ENCODE measurements at places on chromosomes 4 and X. TPM values are rescaled to one million over a fixed set of nuclear protein-coding genes. Genes with fewer than 3 reads are reported as not detected.

- H3K27ac ChIP-seq = no peak overlapping the region
- no peaks in the 10 kb centered on the region for H3K4me1 ChIP-seq
- H3K27me3 ChIP-seq = no peaks in the 10 kb centered on the region
- no peak overlapping the region for H3K4me3 ChIP-seq
These were observed 228.8 kb downstream of the THOC2 start for GRCh38 chrX:123504047-123504446.

GRCh38 chrX:54495814-54496516 lies at the start of gene FGD1:
Gene FGD1 (minus strand): TSS chrX:54496234. CDS start chrX:54495432, 802 bp downstream.
- no peaks in the 10 kb centered on the region for H3K36me3 ChIP-seq
- no peaks in the 10 kb centered on the region for H3K27me3 ChIP-seq
- no peak within 1 kb of the TSS for H3K27ac ChIP-seq

DNA sequence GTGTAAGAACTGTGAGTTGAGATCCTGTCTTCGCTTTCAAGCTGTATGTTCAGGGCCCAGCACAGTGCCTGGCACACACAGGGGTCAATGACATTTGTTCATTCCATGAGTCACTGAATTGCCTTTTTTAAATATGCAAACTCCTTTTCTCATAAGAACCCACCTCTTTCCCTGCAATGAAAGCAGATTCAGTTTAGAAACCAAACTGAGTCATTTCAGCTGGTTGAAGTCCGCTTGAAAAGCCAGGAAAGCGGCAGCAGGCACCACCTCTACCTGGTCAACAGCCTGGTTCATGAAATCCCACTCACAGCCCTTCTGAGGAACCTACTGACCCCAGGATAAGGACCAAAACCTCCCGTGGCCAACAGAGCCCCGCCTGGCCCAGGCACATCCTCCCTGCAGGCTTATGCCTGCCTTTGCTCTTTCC lies 4.5 kb upstream of the C1QTNF7 start:
- H3K27me3 ChIP-seq = no peaks in the 10 kb centered on the region
- H3K27ac ChIP-seq = no peak overlapping the region
- DNase-seq = no peak
- H3K36me3 ChIP-seq = no peaks in the 10 kb centered on the region

GRCh38 chr4:22670956-22671355 lies 21.8 kb upstream of the GBA3 start:
- no peaks in the 10 kb centered on the region for H3K36me3 ChIP-seq
- H3K27ac ChIP-seq = no peak overlapping the region
- H3K4me1 ChIP-seq = peaks cover 16% of the 10 kb centered on the region
- no peak for DNase-seq

DNA sequence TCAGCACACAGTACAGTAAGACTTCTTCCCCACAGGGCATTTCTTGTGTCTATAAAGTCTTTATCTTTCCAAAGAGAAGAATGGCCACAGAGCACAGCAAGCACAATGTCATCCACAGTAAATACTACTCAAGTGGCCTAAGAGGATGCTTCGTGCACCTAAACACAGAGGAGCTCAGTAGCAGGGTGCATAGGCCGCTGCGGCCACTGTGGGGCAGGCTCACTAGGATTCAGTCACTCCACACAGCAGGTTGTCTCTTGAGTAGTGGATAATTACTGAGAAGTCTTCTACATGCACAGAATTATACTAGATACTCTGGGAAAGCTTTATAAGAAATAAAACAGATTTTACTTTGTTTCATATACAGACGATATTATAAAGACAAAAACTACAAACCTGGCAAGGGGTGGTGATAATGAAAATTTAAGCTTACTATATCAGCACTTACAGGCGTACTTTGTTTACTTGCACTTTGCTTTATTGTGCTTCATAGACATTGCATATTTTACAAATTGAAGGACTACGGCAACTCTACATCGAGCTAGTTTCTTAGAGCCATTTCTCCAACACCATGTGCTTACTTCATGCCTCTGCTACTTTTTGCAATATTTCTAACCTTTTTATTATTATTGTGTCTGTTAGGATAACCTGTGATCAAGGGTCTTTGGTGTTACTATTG lies 78.5 kb downstream of the PRDM5 start:
- no peak for DNase-seq
- no peaks in the 10 kb centered on the region for H3K27me3 ChIP-seq
- H3K36me3 ChIP-seq = no peaks in the 10 kb centered on the region
- no peak overlapping the region for H3K27ac ChIP-seq

DNA sequence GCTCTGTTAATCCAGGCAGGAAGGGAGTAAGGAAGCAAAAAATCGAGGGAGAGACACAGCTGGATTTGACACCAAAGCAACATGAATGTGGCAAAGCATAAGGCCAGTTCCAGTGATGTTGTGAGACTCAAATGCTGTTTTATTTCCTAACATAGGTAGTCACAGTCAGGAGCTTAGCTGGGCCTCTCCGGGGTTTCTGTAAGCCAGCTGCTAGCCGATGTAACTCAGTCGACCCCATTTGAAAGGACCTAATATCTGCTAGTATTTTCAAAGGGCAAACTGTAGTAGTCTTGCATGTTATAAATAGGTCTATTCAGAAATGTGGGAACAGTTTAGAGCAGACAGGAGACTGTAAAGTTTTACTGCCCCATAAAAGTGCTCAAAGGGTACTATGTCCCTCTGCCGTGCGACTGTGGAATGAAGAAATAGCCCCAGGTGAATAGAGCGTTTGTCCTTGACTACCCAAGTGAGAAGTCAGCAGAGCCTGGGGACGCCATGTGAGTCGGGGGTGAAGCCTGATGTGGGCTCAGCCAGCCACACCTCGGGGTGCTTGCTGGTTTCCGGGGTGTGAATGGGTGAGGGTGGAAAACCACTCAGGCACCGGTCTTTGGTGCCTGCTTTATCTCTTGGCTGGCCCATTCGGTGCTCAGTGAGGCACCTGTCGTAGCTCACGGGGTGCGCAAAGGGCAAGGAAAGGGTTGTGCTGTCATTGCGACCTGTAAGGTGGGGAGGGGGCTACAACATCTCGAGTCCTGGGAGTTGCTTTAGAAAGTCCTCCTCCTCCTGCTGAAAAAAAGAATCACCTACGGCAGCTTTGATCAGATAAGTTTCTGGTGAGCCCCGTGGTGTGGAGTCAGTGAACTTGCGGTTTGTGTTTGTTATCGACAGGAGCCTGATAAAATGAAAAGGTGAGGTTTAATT lies 745 bp downstream of the TRIM2 start:
- peaks cover 8% of the 10 kb centered on the region for H3K4me1 ChIP-seq
- H3K36me3 ChIP-seq = no peaks in the 10 kb centered on the region
- H3K4me3 ChIP-seq = no peak overlapping the region
- H3K27ac ChIP-seq = no peak overlapping the region
- peaks cover 3% of the 10 kb centered on the region for H3K27me3 ChIP-seq

GRCh38 chr4:132299841-132300240 lies 849.3 kb upstream of the PCDH10 start:
- no peaks in the 10 kb centered on the region for H3K27me3 ChIP-seq
- no peaks in the 10 kb centered on the region for H3K36me3 ChIP-seq
- H3K4me3 ChIP-seq = no peak overlapping the region
- no peaks in the 10 kb centered on the region for H3K4me1 ChIP-seq

DNA sequence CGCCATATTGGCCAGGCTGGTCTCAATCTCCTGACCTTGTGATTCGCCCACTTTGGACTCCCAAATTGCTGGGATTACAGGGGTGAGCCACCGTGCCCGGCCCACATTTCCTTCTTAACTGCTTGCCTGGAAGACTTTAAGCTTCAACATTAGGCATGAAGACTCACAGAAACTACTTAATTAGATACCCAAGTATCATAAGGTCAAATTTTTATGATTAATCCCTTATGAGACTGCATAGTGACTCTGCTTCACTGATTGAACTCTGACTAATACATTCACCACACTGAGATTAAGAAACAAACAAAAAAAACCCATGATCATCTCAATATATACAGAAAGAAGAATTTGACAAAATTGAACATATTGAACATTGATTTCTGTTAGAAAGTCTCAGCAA lies 87.4 kb upstream of the KCTD8 start:
- H3K27ac ChIP-seq = no peak overlapping the region
- H3K27me3 ChIP-seq = no peaks in the 10 kb centered on the region
- no peaks in the 10 kb centered on the region for H3K36me3 ChIP-seq
- no peak for DNase-seq

- H3K4me3 ChIP-seq = no peak overlapping the region
- no peak for DNase-seq
- no peaks in the 10 kb centered on the region for H3K4me1 ChIP-seq
- H3K27ac ChIP-seq = no peak overlapping the region
- H3K27me3 ChIP-seq = no peaks in the 10 kb centered on the region
These were observed 167.1 kb upstream of the PACRGL start for GRCh38 chr4:20532871-20533870.

The ARFIP1 gene
- 11.1 TPM for polyA plus RNA-seq

The ALAS2 gene
- not detected for polyA plus RNA-seq
